Activated T-helper 1 cell treated with anti-CD3 and anti-CD28 coated beads, Interleukin-2, amount 50 U/mL, for 16 hours (primary cell): ENCODE measurements at places on chromosomes 11 and 22.

DNA sequence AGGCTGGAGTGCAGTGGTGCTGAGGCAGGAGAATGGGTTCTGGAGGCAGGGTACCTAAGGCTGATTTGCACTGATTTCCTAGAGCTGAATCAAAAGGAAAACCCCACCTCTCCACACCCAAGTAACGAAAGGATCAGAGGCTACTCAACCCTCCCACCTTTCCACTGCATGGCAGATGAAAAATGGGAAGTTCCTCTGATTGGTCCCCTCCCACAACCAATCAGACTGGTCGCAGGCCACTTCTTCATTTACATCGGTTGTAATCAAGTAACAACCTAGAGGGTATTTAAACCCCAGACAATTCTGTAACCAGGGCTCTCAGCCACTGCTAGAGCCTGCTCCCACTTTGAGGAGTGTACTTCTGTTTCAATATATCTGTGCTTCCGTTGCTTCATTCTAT, 18.6 kb upstream of the PARVB start:
- no peak for DNase-seq

DNA sequence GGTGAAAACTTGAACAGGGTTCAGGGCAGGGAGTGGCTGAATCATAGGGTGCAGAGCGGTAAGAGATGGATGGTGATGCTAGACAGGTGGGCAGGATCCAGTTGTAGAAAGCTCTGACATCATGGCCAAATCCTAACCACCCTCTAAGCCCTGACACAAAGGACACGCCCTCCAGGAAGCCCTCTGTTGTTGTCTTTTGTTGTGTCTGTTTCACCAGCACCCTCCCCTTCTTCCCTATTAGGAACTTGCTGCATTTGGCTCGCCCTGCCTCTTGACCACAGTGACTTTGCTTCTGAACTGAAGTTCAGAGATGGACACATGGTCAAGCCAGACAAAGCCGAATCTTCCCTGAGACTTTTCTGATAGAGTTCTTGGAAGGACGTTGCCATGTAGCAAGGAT, 14.2 kb upstream of the APOL6 start:
- no peak for DNase-seq

- no peak for DNase-seq
These were observed 265.5 kb upstream of the ISX start for GRCh38 chr22:34800260-34800980.

GRCh38 chr22:50665212-50665611, 7.4 kb upstream of the SHANK3 start:
- DNase-seq, result no peak

- DNase-seq, result no peak
These were observed 727 bp upstream of the SCARF2 start for GRCh38 chr22:20438427-20438677.

DNA sequence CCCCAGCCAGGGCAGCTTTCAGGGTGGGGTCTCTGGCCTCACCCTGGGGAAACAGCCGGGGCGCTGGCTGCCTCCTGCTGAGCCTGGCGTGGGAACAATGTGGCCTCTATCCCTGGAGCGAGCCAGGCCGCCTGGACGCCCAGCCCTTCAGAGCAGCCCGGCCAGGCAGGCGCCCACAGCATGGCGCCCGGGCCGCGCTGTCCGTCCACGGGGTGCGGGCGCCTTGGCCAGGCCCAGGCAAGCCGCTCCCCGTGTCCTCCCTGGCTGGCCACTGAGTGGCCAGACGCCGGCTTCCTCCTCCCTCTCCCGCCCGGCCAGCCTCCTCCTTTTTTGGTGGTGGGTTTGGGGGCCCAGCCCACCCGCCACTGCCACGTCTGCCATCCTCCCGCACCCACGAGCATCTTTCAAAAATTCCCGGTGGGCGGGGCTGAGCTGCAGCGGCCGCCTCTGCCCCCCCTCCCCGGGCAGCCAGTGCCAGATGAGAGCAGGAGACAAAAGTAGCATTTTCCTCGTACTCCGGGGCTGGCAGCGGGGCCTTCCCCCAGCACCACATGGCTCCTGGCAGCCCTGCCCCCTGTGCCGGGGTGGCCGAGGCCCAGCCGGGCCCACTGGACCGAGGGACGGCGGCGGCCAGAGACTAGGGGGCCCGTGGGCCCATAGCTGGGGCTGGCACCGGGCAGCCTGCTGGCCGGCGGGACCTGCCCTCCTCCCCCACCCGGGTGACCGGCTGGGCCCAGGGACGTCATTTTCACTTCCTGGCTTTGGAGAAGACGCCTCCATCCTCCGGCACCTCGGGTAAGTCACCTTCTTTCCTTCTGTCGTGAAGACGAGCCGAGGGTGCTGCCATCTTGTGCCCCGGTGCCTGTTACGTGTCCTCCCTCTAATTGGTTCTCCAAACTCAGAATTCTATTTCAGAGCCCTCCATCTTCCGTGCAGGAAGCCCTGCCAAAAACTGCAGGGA, 70.2 kb upstream of the PPARA start:
- no peak for DNase-seq

DNA sequence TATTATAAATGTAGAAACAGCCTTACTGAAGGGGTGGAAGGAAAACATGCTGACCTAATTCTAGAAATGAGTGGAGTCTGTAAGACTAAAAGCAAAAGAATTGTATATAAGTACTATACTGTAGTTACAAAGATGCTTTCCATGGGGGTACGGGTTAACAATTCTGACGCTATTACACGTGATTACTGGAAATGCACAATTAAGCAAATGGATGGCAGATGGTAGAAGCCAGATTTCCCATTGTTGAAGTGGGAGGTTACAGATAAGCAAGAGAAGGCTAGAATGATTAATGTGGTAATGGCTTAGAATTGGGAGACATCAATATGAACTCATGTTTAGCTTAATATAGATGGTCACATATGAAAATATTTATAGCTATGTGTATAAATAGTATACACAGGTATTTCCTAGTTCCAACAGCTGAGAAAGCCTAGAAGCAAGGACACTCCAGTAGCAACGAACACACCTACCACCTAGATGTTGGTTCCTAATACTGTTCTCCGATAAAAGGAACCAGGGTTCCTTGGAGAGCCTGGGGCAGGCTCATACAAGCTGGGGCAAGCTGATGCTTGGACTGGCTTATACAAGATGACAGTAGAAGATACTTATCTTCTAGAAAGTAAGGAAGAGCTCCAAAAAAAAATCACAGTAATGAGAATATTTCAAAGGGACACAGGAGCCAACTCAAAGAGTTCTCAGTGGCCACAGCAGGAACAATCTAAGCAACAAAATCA, 13.5 kb downstream of the SMC1B start:
- DNase-seq, result no peak

GRCh38 chr22:40975366-40975765, 24.2 kb downstream of the RBX1 start:
- no peak for DNase-seq

- no peak for DNase-seq
These were observed 28.8 kb downstream of the WNT7B start for GRCh38 chr22:45948081-45948648.

GRCh38 chr11:46890665-46891064, 27.7 kb downstream of the LRP4 start:
- DNase-seq, result no peak

GRCh38 chr11:489610-490185, 17.3 kb downstream of the RNH1 start:
- no peak for DNase-seq

- no peak for DNase-seq
These were observed 122.1 kb downstream of the FCHSD2 start for GRCh38 chr11:73019996-73020395.

DNA sequence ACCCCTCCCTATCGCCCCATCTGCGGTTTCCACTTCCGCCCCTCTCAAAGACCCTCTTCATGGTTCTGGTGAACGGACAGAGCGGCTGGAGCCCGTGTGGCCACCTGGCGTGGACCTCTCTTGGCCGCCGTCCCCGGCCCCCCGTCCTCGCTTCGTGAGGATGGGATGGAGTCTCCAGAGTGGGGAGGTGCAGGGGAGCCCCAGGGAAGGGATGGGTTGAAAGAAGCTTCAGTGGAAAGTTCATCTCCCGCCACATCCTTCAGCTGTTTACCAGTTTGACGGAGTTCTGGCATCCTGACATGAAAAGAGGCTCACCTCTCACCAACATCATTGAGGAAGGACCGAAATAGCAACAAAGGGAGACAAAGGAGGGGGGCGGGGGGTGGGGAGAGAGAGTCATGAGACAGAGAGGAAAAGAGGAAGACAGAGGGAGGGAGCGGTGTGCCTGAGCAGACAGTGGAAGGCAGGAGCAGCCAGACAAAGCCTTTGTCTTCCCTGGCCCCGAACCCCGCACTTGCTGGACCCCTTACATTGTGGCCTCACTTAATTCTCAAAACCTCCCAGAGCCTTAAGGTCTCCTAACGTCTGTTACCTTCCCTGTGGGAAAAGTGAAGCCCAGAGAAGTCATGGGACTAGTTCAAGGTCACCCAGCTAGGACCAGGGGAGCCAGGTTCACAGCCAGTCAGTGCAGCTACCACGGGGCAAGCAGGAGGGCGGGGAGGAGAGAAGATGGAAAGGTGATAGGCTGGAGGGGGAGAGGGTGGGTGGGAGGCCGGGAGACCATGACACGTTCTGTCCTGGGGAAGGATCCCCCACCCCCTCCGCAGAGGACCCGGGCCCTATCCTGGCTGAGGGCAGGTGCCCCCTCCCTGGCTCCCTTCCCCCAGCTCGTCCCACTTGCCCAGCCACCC, 54.9 kb downstream of the CD6 start:
- no peak for DNase-seq

- no peak for DNase-seq
These were observed 79.2 kb downstream of the CASP12 start for GRCh38 chr11:104819107-104819506.

DNA sequence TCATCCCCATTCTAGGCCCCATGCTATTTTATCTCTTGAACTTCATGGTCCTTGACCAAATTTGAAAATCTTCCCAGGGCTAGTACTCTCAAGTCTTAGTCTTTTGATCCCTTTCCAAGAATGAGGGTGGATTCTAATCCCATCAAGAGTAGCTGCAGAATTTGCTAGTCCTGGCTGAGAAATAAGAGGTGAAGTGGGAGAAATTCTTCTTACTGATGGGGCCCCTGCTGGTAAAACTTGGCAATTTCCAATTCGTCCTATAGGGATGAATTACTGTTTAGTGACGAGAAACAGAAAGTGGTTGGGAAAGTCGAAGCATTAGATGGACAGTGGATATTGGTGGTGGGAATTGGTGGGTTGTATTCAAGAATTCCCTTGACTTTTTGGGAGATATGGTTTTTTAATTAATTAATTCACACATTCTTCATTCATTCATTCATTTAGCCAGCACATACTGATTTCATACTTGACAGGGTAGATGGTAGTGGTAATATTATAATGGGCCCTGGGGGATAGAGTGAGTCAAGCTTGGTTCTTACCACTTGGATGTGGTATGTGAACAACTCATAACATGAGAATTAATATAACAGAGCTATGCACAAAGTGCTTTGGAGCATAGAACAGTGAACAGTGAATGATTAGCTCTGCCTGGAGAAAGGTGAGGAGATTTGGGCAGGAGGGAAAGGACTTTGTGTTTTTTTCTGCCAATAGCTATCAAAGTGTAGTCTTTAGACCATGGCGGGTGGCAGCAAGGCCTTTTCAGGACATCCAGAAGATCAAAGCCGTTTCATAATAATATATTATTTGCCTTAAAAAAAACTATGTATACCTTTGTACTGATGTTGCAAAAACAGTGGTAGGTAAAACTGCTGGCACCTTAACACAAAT, 103.8 kb downstream of the STIM1 start:
- no peak for DNase-seq

- DNase-seq, result no peak
These were observed 188.1 kb downstream of the CTTN start for GRCh38 chr11:70586261-70587074.

GRCh38 chr11:21564833-21565682, 627.8 kb upstream of the ANO5 start:
- no peak for DNase-seq

DNA sequence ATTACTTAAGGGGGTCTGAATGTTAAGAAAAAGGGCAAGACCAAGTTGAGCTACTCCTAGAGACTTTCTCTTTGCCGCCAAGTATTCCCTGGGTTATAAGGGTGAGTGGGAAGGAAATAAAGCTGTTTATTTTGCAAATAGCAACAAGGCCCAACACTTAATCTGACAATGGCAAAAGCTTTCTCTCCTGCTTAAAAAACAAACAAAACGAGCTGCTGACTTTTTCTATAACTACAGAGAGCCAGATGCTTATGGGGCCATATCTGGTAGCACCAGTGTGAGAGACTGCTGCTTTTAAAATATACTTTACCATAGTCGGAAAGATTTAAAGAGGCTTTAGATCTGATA, 2.3 kb upstream of the KDM2A start:
- no peak for DNase-seq

GRCh38 chr11:9577556-9577955, 4.1 kb downstream of the WEE1 start:
- no peak for DNase-seq
